ENCODE measurements at places on chromosomes 2 and 18.
A peak's percentile ranks its signal among the peaks of the same experiment; 100 is the strongest.

DNA sequence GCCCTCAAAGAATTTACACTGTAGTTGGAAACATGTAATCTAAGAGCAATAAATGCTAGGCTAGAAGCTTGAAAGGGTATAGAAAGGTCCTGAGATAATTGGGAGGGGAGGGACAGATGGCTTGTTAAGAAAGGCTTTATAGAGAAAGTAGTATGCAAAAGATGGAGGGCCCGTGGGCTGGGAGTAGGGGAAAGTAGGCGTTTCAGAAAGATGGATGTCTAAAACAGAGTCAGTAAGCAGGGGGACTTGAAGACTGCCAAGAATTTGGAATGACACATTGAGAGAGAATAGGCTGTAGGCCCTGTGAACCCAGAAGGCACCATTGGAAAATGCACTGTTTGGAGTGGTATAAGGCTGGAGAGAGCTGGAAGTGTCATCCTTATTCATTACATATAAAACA, 822 bp downstream of the PSMG2 start:
- peak; percentile 47 for DNase-seq

DNA sequence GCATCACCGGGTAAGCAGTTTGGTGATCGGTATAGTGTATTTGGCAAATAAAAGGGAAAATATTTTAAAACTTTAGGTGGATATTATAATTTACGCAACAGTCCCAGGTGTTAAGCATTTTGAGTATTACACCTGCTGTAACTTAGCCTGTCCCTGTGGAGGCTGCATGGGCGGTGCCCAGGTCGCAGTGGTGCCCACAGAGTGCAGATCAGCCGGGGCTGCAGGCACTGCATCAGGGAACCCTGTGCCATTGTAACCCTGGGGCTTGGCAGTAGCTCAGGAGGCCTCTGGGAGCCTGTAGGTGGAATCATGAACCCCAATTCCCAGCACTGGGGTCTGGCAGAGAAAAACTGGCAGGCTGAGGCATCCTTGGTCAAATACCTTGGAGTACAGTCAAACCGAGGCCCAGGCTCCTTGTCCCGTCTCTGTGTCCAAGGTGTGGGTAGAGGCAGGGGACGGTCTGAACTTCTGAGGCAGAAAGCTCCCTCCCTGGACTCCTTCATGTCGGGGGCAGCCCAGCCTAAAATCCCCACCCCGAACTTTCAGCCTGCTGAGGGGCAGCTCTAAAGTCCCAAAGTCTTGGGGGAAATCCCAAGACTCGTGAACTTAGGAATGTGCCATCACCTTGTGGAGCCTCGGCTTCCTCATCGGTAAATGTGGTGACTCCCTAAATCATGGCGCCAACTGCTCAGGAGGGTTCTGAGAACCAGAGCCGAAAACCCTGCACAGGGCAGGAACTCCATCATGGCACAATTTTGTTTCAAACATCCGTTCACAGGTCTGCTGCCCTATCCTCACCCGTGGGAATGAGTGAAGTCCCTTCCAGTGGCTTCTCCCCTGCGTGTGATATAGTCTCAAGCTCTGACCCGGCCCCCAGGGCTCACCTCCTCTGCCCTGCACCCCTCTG, 85.7 kb downstream of the INHBB start:
- DNase-seq: no peak

- no peak for DNase-seq
These were observed 64.7 kb downstream of the KCTD1 start for GRCh38 chr18:26483633-26484032.

- DNase-seq: no peak
These were observed 35.8 kb upstream of the THOC1 start for GRCh38 chr18:303607-304006.
